ENCODE measurements at places on chromosomes 13 and 19.

GRCh38 chr19:41706741-41707501 lies 1.5 kb upstream of the CEACAM5 start:
- DNase-seq = peak; percentile 35

DNA sequence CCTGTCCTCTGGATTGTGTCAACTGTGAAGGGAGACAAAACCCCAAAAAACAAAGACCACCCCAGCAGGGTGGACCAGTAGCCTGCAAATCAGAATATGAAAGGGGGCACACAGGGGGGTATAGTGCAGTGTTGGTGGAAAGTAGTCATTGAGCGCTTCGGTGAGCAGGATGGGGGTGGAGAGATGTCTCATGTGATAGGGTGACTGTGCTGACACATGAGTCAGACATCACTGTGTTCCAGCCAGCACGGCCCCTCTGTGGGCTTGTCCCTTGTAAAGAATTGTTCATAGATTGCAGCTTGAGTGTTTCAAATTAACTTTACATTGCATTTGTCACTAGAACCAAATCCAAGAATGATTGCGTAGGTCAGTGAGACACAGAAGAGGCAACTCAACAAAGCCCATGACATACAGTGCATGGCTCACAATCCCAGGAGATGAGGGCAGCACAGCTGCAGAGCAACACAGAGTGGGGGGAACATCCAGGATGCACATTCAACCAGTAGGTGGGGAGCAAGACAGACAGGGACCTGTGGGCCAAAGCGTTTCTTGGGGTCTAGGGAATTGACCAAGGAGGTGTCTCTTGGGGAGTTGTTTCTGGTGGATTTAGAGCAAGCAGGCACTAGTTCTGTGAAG lies 7.5 kb downstream of the ZNF440 start:
- no peak for DNase-seq

DNA sequence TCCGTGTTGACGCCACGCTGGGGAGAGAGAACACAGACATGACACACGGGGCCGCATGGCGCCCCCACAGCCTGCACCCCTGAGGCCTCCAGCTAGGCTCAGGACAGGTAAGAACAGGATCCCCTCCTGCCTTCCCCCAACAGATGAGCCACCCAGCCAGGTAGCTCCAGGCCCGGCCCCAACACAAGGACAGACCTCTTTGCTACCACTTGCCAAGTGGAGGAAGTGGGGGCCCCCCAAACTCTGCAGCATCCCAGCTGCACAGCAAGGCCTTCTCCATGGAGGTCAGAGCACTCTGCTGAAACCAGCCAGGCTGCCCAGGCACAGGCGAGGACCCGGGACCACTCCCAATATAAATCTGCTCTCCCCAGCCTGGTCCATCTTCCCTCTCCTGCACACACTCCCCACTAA lies 31.5 kb downstream of the PEPD start:
- no peak for DNase-seq

- no peak for DNase-seq
Measured at GRCh38 chr13:85536706-85537105, 262.5 kb downstream of the SLITRK6 start.

DNA sequence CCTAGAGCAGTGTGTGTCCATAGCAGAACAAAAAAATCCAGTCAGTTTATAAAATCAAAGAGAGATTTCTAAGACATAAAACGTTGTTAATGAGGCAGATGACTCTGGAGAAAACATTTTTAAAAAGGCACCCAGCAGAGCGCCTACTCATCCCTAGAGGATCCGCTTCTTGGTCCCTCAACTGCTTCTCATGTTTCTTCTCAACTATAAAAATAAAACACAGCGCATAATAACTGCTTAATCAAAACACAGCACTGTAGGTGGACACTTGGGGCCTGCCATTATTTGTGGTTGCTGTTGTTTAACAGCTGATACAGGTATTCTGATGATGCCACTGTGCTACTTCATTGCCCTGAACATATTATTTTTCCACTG lies 347.9 kb downstream of the FGF9 start:
- no peak for DNase-seq

DNA sequence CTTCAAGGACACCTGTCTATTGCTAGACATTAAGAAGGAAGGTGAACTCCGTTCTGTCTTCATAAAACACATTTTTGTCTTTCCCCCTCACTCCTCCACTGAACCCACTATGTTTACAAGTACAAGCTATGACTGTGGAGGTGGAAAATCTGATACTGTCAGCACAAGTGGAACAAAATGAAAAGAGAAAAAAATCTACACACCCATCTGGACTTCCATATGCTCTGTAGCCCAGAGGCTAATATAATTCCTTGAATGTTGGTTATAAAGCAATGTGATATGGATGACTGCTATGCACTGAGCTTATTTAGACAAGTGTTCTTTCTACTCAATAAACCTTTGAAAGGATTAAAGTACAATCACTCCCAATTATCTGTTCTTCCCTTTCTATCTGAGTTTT lies 713.5 kb downstream of the DIAPH3 start:
- DNase-seq = peak; percentile 22

- no peak for DNase-seq
Measured at GRCh38 chr19:37991841-37992248, 84.8 kb downstream of the SIPA1L3 start.

GRCh38 chr19:38562096-38562495 lies 55.7 kb downstream of the MAP4K1 start:
- DNase-seq = no peak

GRCh38 chr13:109874484-109875454 lies 88.4 kb upstream of the IRS2 start:
- DNase-seq = no peak

DNA sequence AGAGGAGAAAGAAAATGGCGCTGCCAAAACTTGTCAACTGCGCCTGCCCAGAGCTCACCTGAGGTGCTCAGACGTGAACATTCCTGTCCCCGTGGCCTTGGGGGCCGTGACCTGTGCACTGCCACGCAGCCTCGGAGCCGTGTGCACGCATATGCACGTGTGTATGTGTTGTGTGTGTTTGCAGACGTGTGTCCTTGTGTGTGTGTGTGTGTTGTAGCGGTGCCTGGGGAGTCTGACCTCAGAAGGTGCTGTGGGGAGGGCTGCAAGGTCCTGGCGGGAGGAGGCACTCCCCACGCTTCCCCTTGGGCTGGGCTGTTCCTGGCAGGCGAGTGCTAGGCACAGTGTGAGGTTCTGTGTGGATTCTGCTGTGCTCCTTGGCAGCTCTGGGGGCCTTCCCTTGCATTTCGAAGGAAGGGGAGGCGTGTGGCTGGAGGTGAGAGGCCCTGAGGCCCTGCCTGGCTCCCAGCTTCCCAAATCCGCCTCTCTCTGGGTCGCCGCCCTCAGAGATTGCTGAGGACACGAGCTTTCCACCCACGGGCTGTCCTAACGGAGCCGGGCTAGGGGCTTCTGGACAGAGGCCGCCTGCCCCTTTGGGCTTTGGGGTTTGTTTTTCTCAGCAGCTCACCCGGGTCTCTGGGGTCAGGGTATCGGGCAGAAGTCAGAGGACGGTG lies 4.5 kb downstream of the BSG start:
- no peak for DNase-seq

DNA sequence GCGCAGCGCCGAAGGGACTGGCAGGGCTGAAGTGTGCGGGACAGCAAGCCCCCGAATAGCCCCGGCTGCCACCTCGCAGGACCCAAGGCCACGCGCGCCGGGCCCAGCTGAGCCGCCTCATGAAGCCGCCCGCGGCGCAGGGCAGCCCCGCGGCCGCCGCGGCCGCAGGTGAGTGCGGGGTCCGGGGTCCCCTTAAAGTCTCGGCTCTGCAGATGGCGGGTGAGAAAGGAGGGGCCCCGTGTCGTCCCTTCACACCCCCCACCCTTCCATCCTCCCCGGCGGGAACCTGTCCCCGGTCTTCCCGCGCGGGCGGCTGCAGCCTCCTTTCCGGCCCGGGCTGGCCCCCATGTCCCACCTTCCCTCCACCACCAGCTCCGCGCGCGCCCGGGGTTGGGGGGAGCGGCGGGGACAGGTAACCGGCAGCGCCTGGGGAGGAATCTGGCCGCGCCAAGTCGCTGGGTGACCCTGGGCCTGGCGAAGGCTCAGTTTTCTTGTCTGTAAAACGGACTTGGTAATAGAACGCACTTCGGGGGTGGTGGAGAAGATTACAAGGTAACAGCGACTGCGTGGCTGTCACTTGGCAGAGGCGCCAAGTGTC lies 338 bp downstream of the RGCC start:
- no peak for DNase-seq

- no peak for DNase-seq
Measured at GRCh38 chr13:92103689-92104153, 705.3 kb downstream of the GPC5 start.

DNA sequence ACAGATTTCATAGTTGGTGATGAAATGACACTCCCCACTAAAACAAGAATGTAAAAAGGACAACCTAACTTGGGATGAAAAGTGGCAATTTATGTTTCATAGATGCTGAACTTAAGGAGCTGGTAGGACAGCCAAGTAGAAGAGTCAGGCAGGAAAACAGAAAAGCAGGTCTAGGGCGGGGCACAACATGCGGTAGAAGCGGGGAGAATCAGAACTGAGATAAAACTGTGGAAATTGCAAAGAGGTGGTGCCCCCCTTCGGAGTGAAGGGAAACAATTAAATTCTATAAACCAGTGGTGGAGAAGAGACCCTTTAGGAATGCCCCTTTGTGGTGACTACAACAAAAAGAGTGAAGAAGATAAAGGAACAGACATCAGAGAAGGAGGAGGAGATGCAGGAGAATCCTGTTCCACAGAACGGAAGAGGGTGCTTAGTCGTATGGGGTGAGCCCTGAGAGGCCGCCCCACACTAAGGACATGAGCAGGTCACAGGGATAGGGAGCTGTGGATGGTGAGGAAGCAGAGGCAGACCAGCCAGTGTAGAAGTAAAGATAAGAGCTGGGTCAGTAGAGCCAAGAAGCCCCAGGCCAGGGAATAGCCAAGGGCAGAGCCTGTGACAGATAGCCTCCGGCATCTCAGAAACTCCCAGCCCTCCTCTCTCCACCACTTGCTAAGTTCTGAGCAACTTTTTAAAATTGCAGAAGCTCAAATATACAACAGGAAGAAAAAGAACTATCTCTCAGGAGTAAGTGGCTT lies 100.3 kb upstream of the DOCK9 start:
- no peak for DNase-seq

DNA sequence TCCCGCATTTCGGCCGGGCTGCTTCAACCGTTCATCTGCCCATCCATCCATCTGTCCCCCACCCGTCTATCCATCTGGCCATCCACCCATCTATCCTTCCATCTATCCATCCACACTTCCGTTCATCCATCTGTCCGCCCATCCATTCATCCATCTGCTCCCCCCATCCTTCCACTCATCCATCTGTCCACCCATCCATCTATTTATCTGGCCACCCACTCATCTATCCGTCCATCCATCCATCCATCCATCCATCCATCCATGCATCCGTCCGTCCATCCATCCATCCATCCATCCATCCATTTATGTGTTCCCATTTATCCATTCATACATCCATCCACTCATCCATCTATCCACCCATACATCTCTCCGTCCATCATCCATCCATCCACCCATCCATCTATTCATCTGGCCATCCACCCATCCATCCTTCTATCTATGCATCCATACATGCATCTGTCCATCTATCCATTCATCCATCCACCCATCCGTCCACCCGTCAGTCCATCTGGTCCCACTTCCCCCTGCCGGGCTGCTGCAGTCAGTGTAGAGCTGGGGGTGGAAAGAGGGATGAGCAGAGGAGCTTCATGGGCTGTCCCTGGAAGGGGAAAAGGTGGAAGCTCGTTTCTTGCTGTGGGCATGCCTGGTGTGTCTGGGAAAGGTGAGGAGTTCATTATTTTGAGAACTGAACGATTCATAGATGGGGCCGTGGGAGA lies 722 bp downstream of the HSD11B1L start:
- no peak for DNase-seq

DNA sequence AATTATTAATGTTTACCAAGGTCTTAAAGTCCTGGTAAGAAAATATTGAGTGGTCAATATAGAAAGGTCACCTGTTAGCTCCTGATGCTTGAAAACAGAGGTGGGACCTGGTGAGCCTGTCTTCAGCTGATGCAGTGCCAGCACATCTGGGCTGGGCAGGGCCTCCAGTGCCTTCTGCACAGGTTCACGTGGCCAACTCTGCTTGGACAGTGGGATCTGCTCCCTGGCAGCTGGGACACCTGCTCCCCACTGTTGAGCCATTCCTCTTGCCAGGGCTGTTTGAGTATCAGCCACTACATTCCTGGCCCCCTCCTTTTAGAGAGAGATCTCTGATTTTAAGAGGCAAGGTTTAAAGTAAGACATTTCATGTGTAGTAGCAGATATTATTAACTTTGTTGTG lies 135.0 kb downstream of the TM9SF2 start:
- DNase-seq = no peak

- no peak for DNase-seq
Measured at GRCh38 chr13:77062097-77062496, 35.1 kb upstream of the FBXL3 start.

GRCh38 chr19:35784503-35785338 lies 9.4 kb downstream of the ARHGAP33 start:
- no peak for DNase-seq

GRCh38 chr13:33782631-33783030 lies 35.3 kb upstream of the RFC3 start:
- DNase-seq = peak; percentile 85

DNA sequence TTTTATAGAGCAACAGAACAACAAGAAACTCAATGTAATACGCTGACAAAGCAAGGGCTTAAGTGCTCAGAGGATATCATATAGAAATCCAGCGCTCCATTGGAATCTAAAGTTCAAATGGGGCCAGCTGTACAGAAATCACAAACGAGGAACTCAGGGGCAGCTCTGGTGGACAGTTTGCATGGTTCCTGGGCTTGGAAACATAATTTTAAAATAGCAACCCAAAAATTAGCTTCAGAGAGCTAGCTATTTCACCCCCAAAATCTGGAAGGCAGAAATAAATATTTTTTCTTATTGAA lies 19.2 kb upstream of the LATS2 start:
- DNase-seq = no peak

DNA sequence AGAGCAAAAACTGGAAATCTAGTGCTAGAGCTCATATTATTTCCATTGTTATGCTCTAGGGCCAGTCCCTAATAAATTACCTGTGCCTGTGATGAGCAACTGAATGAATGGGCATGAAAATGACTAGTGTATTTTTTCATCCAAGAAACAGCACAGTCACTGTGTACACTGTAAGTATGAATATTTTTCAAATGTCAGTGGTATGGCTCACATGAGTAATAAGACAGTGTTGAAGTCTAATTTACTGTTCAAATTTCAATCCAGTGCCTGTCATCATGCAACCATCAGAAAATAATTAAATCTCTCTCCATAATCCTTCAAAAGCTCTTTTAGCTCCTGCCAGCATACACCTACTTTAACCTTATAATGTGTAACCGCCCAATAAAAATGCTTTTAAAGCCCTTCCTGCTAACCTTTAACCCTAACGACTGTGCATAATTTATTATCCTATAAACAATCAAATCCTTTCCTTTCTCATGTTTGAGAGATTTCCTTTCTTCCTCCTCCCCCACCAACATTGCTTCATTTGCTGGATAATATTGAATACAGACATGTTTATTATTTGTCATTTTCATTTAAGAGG lies 378.3 kb downstream of the GPC5 start:
- DNase-seq = no peak

- DNase-seq = peak; percentile 51
Measured at GRCh38 chr19:45103508-45104319, 10.7 kb downstream of the PPP1R37 start.

- DNase-seq = no peak
Measured at GRCh38 chr13:109816808-109817203, 30.4 kb upstream of the IRS2 start.

- DNase-seq = no peak
Measured at GRCh38 chr13:100913143-100913542, 238.5 kb upstream of the TMTC4 start.

- DNase-seq = no peak
Measured at GRCh38 chr19:9054765-9055164, 32.1 kb upstream of the OR1M1 start.

Data from cerebellar cortex (tissue), 1 donor.